ENCODE measurements at places on chromosomes 7 and 10.

DNA sequence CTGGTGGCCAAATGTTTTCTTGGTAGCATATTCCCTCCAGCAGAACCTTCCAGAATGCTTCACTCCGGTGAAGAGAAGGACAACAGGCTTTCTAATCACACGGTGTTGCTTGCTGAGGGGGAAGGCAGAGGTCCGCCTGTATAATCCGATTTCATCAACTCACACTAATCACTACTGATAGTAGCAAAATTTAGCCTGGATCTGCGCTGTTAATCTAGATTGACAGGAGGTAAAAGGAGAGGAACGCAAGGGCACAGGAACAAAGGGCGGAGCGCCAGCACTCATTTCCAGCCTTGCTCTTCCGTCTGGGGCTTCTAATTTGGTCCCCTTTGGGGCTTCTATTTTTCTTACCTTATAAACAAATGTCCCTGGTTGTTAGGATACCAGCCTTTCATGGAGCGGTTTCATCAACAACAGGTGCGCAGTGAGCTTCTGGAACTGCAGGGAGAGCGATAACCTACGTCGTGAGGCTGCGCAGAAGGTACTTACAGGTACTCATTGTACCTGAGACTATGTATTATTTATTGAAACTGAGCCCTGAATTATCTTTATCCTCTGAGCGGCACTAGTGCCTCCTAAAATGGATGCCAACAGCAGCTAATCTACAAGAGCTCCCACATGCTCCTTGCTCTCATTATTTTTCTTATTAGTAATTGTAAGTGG, 150.6 kb downstream of the CACNB2 start:
- DNase-seq, result peak; percentile 20

DNA sequence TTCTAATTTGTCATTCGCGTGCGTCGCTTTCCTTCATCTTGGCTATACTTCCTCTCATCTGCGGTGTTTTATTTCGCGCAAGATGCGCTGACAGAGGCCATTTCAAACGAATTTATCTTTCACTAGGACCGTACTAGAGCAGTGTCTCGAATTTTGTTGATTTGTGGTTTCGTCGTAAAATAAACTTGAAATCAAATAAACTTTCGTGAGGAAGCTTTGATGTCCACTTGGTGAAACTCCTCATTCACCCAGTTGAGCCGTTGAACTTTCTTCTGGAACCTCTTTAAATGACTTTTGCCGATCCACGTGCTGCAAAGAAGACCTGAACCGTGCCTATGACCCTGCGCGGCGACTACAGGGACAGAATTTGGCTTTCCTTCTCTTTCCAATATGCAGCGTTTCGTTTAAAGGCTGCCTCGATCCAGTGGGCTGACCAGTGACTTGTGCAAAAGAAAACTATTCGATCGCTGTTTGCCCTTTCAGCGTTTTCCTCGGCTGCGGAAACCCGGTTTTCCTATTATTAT, 163.9 kb upstream of the PPP1R3A start:
- DNase-seq, result no peak

- DNase-seq, result no peak
Observed at GRCh38 chr7:98217623-98218582, 6.7 kb downstream of the BHLHA15 start.

GRCh38 chr10:121307411-121307980, 290.7 kb downstream of the FGFR2 start:
- no peak for DNase-seq

GRCh38 chr10:22475651-22476600, 130.6 kb downstream of the SPAG6 start:
- DNase-seq, result no peak

- no peak for DNase-seq
Observed at GRCh38 chr10:35412900-35413491, 76.7 kb downstream of the CCNY start.

- DNase-seq, result no peak
Observed at GRCh38 chr10:122802282-122802681, 43.4 kb downstream of the CUZD1 start.

DNA sequence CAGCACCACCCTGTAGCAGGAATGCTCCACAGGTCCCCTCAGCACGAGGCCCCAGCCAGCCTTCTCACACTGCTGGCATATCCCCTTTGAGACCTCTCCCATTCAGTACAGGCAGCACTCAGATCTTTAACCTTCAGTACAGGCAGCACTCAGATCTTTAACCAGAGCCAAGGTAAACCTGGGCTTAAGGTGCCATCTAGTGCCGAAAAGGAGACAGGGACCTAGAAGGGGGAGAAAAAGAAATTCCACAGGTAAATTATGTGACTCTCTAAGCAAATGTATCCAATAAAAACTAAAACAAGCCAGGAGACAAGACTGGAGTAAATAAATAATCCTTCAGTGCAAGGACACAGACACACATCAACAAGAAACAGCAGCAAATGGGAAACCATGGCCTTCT, 358.6 kb downstream of the PTPRN2 start:
- DNase-seq, result no peak

- DNase-seq, result no peak
Observed at GRCh38 chr7:151958036-151959010, 2.1 kb downstream of the GALNTL5 start.

- DNase-seq, result no peak
Observed at GRCh38 chr7:116698396-116698795, 26.4 kb downstream of the MET start.

GRCh38 chr7:16961641-16962040, 79.9 kb upstream of the AGR3 start:
- DNase-seq, result no peak

DNA sequence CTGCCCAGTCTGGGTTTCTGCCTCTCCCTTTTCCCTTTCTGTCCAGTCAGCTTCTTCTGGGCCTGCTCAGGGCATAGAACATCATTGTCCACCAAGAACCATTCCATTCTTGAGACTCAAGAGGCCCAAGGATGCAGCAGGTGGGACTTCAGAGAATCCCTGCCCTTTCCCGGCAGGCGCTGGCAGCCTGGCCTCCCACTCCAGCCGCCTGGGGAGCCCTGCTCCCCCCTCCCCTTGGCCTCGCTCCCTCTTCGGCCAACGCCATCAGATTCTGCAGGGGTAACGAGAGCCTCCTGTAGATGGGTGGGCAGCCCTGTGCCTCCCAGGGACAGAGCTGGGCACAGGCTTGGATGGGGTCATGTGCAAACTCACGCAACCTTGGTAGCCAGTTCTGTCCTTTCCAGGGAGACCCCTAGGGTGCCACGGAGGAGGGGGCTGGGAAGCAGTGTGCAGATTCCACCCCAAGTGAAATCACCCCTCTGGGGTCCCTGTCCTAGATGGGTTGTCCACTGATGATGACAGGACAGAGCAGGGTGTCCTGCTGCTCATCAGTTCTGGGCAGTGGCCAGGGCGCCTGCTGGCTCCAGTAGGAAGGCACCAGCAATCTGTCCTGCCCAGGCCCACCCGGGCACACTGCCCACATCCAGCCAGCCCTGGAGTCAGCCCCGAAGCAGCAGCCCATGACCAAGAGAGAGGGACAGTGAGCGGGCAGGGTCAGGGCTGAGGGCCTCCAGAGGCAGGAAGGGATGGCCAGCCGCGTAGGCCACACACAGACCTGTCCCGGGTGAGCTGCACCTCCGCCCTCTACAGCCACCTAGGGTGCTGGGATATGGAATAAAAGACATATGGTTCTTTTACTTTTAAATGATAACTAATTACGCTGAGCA, 47.7 kb downstream of the RASGEF1A start:
- no peak for DNase-seq

GRCh38 chr10:110058212-110058611, 50.4 kb downstream of the ADD3 start:
- no peak for DNase-seq

DNA sequence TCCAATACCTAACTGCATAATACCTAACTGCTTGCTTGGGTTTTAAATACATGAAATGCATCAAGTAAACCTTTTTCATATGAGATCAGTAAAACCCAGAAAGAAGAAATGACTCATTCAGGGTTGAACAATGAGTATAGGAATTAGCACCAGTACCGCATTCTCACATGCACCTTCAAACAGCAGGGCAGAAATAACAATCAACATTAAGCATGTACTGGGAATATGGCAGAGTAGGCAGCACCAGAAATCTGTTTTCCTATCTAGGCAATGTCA, 850.3 kb upstream of the SORCS1 start:
- DNase-seq, result no peak

GRCh38 chr10:77915319-77916105, 11.0 kb downstream of the DLG5 start:
- DNase-seq, result no peak

DNA sequence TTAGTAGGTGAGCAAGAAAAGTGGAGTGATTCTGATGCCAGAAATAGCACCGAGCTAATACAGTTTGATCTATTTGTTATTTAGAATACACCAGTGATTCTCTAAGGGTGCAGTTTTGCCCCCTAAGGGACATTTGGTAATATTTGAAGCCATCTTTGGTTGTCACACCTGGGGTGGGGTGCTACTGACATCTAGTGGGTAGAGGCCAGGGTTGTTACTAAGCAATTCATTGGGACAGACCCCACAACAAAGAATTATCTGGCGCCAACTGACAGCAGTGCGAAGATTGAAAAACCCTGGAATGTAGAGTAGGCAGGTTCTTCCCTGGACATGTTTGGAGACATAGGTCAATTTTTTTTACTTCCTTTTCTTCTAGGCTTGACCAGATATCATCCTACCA, 14.6 kb downstream of the PALS2 start:
- no peak for DNase-seq

DNA sequence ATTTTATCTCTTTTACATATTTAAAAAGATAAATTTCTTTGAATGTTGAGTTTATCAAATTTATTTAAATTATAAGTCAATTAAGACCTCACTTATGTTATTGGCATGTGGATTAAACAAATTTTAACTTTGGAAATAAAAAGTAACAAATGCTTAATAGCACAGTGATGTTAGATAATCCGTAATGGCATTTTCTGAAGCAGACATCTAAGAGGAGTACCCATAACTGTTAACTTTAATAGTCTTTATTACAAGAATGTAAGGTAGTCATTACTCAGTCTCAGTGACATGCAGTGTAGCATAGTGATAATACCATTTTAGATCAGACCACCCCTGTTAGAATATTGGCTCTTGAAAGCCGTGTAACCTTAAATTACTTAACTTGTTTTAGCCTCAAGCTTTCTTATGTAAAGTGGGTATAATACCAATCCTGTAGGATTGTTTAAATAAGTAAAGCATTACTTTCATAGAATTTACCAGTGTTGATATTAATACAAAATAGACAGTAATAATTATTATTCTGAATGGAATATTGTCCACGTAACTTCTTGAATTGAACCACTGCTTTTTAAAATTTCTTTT, 4.3 kb downstream of the PHYHIPL start:
- no peak for DNase-seq

DNA sequence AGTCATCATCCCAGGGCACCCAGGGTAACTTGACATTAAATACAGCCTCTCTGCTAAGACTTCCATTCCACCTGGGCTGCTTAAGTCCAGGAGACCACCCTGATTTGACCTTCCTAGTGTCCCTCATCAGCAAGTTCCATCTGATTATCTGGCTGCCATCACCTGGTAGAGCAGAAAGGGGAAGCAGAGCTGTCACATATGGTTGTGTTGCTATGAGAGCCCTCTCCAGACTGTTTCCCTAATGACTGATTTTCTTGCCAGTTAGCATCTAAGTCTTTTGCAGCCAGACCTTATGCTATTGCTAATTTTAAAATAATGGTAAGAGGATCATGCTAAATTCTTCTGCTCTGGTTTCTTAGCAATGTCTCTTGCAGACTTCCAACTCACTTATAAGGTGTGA, 38.7 kb downstream of the KCNH2 start:
- DNase-seq, result no peak

- no peak for DNase-seq
Observed at GRCh38 chr10:73876971-73877370, 2.6 kb upstream of the CAMK2G start.

GRCh38 chr7:45202625-45203024, 45.0 kb downstream of the RAMP3 start:
- DNase-seq, result no peak

DNA sequence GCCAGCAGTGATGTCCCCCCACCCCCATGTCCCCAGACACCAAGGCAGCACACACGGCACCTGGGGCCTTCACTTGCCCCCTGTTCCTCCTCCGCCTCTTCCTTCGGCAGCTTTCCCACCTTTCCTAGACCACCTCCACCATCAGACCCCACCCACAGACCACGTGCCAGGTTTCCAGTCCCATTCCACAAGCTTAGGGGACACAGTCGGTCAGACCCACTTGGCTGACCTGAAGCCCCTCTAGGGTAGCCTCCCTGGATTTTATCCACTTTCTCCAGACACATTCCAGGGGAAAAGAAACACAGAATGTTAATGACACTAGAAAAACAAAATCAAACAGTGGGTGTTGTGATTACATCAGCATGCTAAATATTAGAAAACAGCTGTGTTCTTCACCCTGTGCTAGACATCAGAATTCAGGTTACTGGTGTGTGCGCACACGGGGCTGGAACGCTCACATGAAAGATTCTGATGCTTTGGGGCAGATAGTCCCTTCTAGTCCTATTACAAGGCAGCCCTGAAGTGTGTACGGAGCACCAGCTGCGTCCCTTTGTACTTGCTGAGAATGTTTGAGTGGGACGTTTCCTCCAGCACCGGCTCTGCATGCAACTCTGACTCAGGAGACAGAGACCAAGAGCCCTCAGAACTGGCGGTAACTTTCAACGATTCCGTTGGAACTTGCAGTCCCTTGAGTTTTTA, 75.5 kb upstream of the PPP2R2D start:
- DNase-seq, result peak; percentile 40

GRCh38 chr10:22649390-22649841, 65.0 kb downstream of the PIP4K2A start:
- DNase-seq, result no peak

DNA sequence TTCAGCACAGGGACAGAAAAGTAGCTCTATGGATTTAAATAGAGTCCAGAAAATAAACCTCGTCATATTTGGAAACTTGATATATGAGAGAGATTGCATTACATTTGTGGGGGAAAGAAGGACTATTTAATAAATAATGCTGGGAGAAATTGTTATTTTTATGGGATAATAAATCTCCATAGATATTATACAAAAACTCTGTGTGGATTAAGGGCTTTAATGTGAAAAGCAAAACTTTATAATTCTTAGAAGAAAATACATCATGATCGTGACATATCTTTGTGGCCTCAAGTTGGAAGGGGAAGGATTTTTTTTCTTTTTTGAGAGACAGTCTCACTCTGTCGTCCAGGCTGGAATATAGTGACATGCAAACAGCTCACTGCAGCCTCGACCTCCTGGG, 95.0 kb upstream of the LEP start:
- no peak for DNase-seq

All from NCI-H510A (cell line).